CD4-positive, alpha-beta T cell treated with Interleukin-17A for 1 hour (primary cell): ENCODE measurements at places on chromosomes 7 and 10.
A peak's percentile ranks its signal among the peaks of the same experiment; 100 is the strongest.

GRCh38 chr10:110504111-110504735 is 6.5 kb downstream of the DUSP5 start:
- peak; percentile 88 for DNase-seq

- DNase-seq = no peak
These were observed 263.4 kb downstream of the INHBA start for GRCh38 chr7:41439515-41439879.

GRCh38 chr10:14362104-14362503 is 31.4 kb upstream of the FRMD4A start:
- DNase-seq = no peak

DNA sequence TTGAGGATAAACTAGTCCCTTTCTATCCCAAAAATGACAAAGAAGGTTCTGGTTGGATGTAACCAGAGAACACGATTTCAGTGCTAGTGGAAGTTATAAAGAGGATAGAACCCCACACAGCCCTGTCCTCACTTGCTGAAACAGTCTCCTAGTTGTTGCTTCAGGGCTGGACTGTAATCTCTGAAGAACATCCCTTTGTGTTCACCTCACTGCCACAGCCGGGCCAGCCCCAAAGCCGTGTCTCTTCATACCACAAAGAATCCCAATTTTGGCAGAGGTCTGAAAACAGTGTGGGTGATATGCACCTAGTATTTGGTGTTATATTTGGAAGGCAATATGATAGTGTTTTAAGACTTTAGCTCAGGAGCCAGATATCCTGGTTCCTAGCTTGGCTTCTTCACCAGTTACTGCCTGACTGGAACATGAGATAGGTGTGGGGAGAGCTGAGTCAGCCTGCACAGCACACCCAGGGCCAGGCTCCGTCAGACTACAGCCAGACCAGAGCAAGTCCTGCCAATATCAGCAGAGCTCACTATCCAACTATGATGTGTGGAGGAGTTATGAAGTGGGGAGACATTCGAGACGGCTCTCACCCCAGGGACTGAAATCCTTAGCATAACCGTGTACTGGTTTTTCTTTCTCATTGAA is 21.2 kb downstream of the CYP3A4 start:
- DNase-seq = no peak

DNA sequence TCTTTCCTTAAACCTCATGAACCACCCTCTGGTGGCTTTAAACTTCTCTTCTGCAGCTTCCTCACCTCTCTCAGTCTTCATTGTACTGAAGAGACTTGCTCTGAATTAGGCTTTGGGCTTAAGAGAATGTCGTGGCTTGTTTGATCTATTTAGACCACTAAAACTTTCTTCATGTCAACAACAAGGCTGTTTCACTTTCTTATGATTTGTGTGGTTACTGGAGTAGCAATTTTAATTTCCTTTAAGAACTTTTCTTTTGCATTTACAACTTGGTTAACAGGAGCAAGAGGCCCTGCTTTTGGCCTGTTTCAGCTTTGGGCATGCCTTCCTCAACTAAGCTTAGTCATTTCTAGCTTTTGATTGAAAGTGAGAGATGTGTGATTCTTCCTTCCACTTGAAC is 38.1 kb upstream of the CDHR3 start:
- peak; percentile 31 for DNase-seq

DNA sequence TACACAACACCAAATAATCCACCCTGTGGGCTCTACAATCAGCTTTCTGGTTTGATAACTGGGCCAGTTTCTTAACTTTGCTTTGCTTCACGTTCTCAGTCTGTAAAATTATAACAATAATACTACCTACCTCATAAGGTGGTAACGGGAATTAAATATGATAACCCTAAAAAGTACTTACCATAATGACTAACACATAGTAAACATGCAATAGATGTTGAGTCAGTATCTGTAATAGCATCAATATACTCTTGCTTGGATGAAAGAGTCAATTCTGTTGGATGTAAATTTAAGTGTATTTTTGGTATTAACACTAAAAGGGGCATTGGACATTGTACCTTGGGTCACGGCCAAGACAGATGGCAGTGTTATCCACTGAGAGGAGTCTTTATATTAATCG is 160.5 kb downstream of the FOXP2 start:
- DNase-seq = no peak

DNA sequence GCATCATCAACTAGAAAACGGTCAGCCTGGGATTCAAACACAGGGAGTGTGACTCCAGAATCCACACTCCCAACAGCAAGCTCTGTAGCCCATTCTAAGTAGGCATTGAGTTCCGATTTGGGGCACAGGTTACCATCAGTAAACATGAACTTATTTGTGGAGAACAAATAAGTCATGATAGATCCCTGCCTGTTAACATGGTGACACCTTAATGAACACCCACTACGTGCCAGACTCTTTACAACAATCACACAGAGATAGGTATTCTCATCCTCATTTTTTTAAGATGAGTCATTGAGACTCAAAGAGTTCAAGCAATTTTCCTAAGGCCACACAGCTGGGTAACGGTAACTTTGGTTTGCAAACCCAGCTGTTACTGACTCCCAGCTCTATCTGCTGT is 91.5 kb downstream of the LYZL2 start:
- DNase-seq = no peak

- peak; percentile 70 for DNase-seq
These were observed 80.6 kb downstream of the ARHGAP21 start for GRCh38 chr10:24642921-24643678.

DNA sequence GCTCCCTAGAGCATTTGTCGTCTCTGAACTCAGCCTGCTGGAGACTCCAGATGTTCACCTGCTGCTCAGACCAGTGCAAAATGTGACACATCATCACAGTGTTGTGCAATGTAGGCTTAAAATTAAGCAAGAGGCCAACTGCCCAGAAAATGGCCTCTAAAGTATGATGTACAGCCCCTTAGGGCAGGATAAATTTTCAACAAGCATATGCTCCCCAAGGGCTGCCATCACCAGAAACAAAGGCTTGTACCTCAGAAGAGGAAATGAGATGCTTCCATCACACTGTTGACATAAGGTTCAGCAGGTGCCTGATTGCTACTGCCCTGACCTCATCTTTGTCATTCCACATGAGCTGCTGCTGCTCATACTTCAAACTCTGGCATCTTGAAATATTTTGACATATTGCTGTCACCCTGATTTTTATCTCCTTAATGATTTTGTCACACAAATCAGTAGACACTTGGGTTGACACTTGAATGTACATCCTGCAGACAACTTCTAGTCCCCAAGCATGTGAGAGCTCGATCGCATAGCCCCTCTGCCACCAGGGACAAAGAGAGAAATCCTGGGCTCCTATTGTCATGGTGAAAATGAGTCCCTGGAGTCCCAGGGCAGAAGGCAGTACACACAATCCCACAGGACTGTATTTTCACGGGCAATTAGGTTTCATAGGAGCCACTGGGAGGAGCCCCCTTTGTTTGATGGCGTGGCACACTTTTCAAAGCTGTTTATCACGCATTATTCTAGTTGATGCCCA is 219.7 kb upstream of the STK17A start:
- DNase-seq = no peak

GRCh38 chr7:3246127-3246526 is 54.9 kb upstream of the SDK1 start:
- no peak for DNase-seq

- DNase-seq = peak; percentile 14
These were observed 1.2 kb upstream of the TMEM178B start for GRCh38 chr7:141072548-141073172.
